Left lung (tissue), 14 donors: ENCODE measurements at places on chromosomes 4 and X. TPM values are rescaled to one million over a fixed set of nuclear protein-coding genes. Genes with fewer than 3 reads are reported as not detected.
A peak's percentile ranks its signal among the peaks of the same experiment; 100 is the strongest.

DNA sequence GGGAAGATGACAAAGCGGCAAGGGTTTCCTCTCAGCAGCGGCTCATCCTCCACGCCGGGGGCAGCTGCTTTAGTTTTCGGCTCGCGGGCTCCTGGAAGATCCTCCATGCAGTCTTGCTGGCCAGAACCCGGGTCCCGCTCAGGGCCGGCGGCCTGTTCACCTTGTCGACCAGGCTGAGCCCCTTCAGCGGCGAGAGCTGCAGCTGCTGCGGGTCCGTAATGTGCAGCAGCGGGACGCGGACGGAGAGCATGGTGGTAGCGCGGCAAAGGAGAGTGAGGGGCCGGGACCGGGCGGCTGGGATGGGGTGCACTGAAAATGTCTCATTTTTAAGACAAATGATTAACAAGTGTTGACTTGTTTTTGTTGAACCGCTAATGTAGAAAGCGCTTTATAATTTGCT, 33.2 kb downstream of the EFHC2 start:
- no peaks in the 10 kb centered on the region for H3K27me3 ChIP-seq
- peaks cover 6% of the 10 kb centered on the region for H3K4me1 ChIP-seq
- no peak overlapping the region for H3K27ac ChIP-seq
- no peaks in the 10 kb centered on the region for H3K36me3 ChIP-seq
- DNase-seq: no peak

DNA sequence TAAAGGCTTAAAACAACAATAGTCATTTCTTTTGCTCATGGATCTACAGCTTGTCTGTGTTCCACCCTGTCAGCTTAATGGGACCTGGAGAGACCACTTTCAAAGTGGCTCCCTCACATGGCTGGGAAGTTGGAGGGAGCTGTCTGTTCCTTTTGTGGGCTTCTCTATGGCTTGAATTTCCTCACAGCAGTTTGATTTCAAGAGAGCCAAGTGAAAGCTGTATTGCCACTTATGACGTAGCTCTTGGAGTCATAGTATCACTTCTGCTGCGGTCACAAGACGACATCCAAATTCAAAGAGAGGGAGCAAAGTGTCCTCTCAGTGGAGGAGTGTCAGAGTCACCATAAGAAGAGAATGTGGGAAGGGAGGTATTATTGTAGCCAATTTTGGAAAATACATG, 22.7 kb upstream of the ACSL1 start:
- peak overlapping the region; percentile 91 for H3K27ac ChIP-seq
- no peaks in the 10 kb centered on the region for H3K27me3 ChIP-seq
- DNase-seq: no peak
- H3K4me3 ChIP-seq: no peak overlapping the region

DNA sequence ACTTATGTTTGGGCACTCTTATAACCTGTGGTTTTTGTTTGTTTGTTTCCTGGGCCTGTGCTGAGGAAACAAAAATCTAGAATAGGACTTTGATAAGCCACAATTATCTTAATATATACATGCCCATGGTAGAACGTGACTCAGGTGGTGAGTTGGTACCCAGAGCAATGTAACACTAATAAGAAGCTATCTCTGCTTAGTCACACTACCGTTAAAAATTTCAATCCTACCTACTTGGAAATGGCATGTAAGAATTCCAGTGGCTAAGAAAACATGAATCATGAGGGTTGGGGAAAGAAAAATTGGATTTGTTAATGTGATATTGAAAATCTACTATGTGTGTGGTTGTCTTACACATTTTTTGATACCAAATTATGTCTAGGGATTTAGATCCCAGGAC, 30.5 kb upstream of the ADGRG2 start:
- no peak overlapping the region for H3K4me3 ChIP-seq
- H3K4me1 ChIP-seq: no peaks in the 10 kb centered on the region
- no peak for DNase-seq
- H3K36me3 ChIP-seq: no peaks in the 10 kb centered on the region
- H3K27me3 ChIP-seq: no peaks in the 10 kb centered on the region

DNA sequence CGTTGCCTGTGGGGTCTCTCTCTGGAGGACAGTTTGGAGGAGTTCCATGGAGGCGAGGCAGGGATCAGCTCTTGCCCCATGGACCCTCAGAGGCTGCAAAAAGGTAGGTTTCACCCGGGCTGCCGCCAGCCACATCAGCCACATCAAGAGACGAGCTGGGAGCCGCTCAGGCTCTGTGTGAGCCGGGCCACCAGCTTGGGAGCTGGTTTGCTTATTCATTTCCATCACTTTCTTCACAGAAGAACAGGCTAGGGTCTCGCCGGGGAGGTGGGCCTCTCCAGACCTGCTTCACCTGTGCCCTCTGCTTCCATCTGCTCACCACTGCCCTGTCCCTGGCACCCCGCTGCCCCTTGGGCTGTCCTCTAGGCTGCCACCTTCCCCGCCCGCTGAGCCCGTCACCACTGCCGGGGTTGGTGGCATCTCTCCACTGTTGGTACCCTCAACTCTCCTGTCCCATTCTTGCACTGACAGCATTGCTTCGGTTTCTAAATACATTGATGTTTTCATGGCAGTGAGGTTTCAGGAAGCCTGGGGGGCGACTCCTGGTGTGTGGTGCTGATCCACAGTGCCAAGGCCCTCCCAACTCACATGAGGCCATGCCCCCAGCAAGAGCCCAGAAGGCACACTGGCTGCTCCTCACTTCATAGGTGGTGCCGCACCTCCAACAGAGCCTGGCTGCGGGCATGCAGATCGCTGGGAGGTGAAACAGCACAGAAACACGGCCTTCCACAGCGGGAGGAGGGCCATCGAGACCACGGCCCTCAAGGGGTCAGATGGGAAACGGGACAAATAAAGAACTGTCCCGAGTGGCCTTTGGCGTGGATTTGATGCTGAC, 4.5 kb upstream of the TREX2 start:
- H3K4me1 ChIP-seq: no peaks in the 10 kb centered on the region
- H3K36me3 ChIP-seq: peaks cover 48% of the 10 kb centered on the region
- no peak overlapping the region for H3K27ac ChIP-seq
- H3K27me3 ChIP-seq: no peaks in the 10 kb centered on the region
- peak; percentile 32 for DNase-seq

DNA sequence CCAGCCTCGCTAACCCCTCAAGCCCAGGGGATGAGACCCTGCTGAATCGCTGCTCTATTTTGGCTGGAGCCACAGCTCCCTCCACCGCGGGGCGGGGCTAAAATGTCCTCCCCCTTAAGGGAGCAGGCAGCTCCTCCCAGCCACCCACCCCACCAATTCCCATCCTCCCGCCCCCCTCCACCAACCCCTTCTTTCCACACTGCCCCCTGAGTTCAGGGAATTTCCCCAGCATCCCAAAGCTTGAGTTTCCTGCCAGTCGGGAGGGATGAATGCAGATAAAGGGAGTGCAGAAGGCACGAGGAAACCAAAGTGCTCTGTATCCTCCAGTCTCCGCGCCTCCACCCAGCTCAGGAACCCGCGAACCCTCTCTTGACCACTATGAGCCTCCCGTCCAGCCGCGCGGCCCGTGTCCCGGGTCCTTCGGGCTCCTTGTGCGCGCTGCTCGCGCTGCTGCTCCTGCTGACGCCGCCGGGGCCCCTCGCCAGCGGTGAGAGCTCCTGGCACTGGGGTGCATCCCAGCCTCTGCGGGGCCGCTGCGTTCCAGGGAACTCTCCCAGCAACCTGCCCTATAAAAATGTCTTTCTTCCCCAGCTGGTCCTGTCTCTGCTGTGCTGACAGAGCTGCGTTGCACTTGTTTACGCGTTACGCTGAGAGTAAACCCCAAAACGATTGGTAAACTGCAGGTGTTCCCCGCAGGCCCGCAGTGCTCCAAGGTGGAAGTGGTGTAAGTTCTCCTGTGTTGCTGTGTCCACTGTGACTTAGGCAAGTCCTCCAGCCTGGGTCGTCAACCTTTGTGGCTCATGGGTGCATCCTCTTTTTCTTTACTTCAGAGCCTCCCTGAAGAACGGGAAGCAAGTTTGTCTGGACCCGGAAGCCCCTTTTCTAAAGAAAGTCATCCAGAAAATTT, at the start of gene CXCL6:
CXCL6 (plus strand) TSS at position 306 of the 907 bp plus-strand sequence; CDS start at position 379, 73 bp downstream.
- DNase-seq: no peak
- H3K4me1 ChIP-seq: no peaks in the 10 kb centered on the region
- peaks cover 11% of the 10 kb centered on the region for H3K27me3 ChIP-seq
- no peaks in the 10 kb centered on the region for H3K36me3 ChIP-seq
- peak within 1 kb of the TSS; percentile 81 for H3K27ac ChIP-seq
- no peak within 1 kb of the TSS for H3K4me3 ChIP-seq

DNA sequence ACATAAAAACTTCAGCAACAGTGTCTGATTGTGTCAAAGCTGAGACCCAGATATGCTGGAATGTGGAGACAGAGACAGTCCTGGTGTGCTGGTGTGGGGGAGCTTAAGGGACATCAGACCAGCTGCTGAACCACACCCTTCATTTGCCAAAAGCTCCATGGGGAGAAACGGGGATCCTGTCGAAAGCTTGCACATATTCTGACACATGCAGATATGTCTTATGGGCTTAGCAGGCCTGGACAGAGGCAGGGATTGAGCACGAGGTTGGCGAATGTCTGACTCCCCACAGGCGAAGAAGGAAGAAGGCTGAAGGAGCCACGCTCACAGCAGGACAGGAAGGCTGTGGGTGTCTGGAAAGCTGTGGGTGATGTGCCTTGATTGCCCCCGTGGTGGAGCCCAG, 72.1 kb upstream of the ACSL1 start:
- peak; percentile 46 for DNase-seq
- no peaks in the 10 kb centered on the region for H3K36me3 ChIP-seq
- no peaks in the 10 kb centered on the region for H3K4me1 ChIP-seq
- H3K27ac ChIP-seq: peak overlapping the region; percentile 82
- no peak overlapping the region for H3K4me3 ChIP-seq
- peaks cover 4% of the 10 kb centered on the region for H3K27me3 ChIP-seq

DNA sequence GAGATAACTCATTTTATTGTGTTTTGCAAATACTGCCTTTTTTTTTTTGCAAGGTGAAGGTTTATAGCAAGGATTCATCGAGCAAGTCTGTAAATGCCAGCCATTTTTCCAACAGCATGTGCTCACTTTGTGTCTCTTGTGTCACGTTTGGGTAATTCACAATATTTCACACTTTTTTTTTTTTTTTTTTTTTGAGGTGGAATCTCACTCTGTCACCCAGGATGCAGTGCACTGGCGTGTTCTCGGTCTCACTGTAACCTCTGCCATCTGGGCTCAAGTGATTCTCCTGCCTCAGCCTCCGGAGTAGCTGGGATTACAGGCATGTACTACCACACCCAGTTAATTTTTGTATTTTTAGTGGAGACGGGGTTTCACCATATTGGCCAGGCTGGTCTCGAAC, 1.9 kb downstream of the RNF4 start:
- no peaks in the 10 kb centered on the region for H3K27me3 ChIP-seq
- peaks cover 37% of the 10 kb centered on the region for H3K36me3 ChIP-seq
- no peak overlapping the region for H3K4me3 ChIP-seq
- H3K4me1 ChIP-seq: peaks cover 46% of the 10 kb centered on the region
- no peak for DNase-seq

DNA sequence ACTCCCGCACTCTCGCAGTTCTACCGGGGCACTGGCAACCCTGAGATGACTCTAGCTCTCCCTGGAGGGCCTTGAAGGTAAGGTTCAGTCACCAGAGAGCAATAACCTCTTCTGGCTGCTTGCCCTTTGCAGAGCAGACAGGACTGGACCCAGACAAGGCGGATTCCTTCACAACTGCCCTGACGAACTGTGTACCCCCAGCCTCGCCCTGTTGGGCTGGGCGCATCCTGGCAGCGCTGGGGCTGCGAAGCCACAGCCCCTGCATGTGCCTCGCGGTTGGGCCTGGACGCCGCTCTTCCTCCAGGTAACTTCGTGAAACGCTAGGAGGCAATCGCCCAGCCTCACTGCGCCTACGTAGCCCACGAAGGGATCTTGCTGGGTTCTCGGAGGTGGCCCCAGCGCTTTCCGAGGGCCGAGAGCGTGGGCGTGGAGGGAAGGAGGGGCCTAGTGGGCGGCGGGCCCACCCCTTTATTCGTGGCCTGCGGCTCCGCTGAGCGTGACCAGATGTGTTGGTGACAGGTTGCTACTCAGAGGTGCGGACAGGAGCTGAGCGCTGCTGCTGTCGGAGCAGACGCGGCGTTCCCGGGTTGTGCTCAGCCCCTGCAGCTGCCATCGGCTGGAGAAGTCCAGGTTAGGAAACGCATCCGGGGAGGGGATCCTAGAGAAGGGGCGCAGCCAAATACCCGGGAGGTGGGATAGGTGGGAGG, 1.9 kb upstream of the MAMLD1 start:
- H3K4me1 ChIP-seq: no peaks in the 10 kb centered on the region
- no peak for DNase-seq
- H3K27me3 ChIP-seq: no peaks in the 10 kb centered on the region
- no peak overlapping the region for H3K27ac ChIP-seq
- no peaks in the 10 kb centered on the region for H3K36me3 ChIP-seq

DNA sequence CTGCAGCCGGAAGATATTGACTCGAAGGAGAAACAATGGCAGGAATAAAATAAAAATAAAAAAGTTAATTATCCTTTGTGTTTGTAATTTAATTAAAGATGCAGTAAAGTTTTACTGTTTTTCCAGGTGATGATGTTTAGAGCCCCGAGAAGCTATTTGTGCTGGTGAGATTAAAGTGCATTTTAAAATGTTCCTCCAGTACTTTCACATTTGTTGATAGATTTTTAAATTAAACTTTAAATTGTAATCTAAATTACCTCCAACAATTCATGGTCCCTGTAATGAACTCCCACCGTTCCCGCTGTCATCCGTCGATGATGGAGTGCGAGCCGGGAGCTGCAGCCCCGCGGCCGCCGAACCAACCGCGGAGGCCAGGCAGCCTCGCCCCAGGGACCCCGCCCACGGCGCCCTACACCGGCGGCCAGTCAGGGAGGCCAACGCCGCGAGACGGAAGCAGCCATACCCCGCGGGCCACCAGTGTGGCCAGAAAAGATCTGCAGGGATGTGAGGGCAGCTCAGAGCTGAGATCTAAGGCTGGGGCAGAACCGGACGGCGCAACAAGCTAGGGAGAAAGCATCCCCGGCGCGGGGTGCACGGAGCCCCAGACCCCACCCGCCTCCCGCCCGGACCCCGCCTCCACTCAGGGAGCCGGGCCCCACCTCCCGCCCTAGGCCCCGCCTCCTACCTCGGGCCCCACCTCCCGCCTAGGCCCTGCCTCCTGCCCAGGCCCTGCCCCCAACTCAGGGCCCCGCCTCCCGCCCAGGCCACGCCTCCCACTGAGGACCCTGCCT, 104.0 kb downstream of the FAM53A start:
- peaks cover 8% of the 10 kb centered on the region for H3K4me1 ChIP-seq
- H3K36me3 ChIP-seq: no peaks in the 10 kb centered on the region

- H3K27me3 ChIP-seq: no peaks in the 10 kb centered on the region
- DNase-seq: no peak
- H3K4me3 ChIP-seq: no peak overlapping the region
- no peaks in the 10 kb centered on the region for H3K36me3 ChIP-seq
- H3K4me1 ChIP-seq: no peaks in the 10 kb centered on the region
Measured at GRCh38 chr4:19776929-19777328, 474.8 kb upstream of the SLIT2 start.

The PGAM4 gene
- not detected for total RNA-seq
